Mesangial cell (primary cell): ENCODE measurements at places on chromosomes 4 and X. TPM values are rescaled to one million over a fixed set of nuclear protein-coding genes. Genes with fewer than 3 reads are reported as not detected.

The PCYT1B gene
- total RNA-seq, result 0.33 and 0.51 TPM in 2 replicates

The MAGEH1 gene
- total RNA-seq, result 12.9 and 21.3 TPM in 2 replicates

The POLN gene
- 0.16 and 0.38 TPM in 2 replicates for total RNA-seq

The PCSK1N gene
- 9.5 and 32.6 TPM in 2 replicates for total RNA-seq

The CXCL8 gene
- 0.76 and 2.1 TPM in 2 replicates for total RNA-seq

The FAM47A gene
- not detected in 2 replicates for total RNA-seq

The TCEAL6 gene
- total RNA-seq, result not detected in 2 replicates

The TIMM8A gene
- total RNA-seq, result 3.5 and 8.1 TPM in 2 replicates

The SPANXA1 gene
- total RNA-seq, result not detected in 2 replicates

The HMGB3 gene
- 14.7 and 25.6 TPM in 2 replicates for total RNA-seq

The LIMCH1 gene
- total RNA-seq, result 0.81 and 9.1 TPM in 2 replicates

The GAGE12H gene
- not detected in 2 replicates for total RNA-seq

The GPRASP1 gene
- total RNA-seq, result 0.33 and 0.38 TPM in 2 replicates

The SULT1B1 gene
- total RNA-seq, result 0.13 and 0.33 TPM in 2 replicates

The DMD gene
- 7.5 and 12.9 TPM in 2 replicates for total RNA-seq

The USP17L12 gene
- not detected in 2 replicates for total RNA-seq

The SORCS2 gene
- 0.65 and 1.3 TPM in 2 replicates for total RNA-seq

The ARHGEF38 gene
- total RNA-seq, result 0.13 TPM in 1 of 2 replicates, not detected in the other

The DUX4 gene
- total RNA-seq, result not detected in 2 replicates

The FOXP3 gene
- total RNA-seq, result not detected in 2 replicates

The SLC49A3 gene
- total RNA-seq, result 2.9 and 13.1 TPM in 2 replicates

The HS6ST2 gene
- total RNA-seq, result 5.9 and 6.1 TPM in 2 replicates

The FRMPD4 gene
- under 0.01 TPM in 1 of 2 replicates, not detected in the other for total RNA-seq
